Spinal cord (tissue), 10 donors: ENCODE measurements at places on chromosomes 2 and 18. TPM values are rescaled to one million over a fixed set of nuclear protein-coding genes. Genes with fewer than 3 reads are reported as not detected.

The UGT1A5 gene
- polyA plus RNA-seq, result not detected

The EDAR gene
- 0.44 TPM for polyA plus RNA-seq

The CDH2 gene
- polyA plus RNA-seq, result 104 TPM

The ELOA2 gene
- polyA plus RNA-seq, result not detected

The ARHGEF33 gene
- 5.5 TPM for polyA plus RNA-seq

The ZNF2 gene
- polyA plus RNA-seq, result 6.0 TPM

The STPG4 gene
- 0.74 TPM for polyA plus RNA-seq

The DAPL1 gene
- 1.1 TPM for polyA plus RNA-seq

The RESP18 gene
- 7.0 TPM for polyA plus RNA-seq

The OXER1 gene
- 2.7 TPM for polyA plus RNA-seq

The GAL3ST2 gene
- polyA plus RNA-seq, result 0.79 TPM

The ZNF512 gene
- 59.5 TPM for polyA plus RNA-seq

The CTIF gene
- 105 TPM for polyA plus RNA-seq

The FTCDNL1 gene
- polyA plus RNA-seq, result 2.9 TPM

The MDH1B gene
- polyA plus RNA-seq, result 6.2 TPM

The MEP1B gene
- 0.14 TPM for polyA plus RNA-seq

The RAD51AP2 gene
- 1.1 TPM for polyA plus RNA-seq

The MC2R gene
- polyA plus RNA-seq, result not detected

The ABCG8 gene
- polyA plus RNA-seq, result 1.2 TPM

The TYMS gene
- polyA plus RNA-seq, result 70.3 TPM

The OR6B2 gene
- not detected for polyA plus RNA-seq

The ADRA2B gene
- 0.44 TPM for polyA plus RNA-seq

The CDK15 gene
- polyA plus RNA-seq, result 0.30 TPM

The C2orf66 gene
- 3.0 TPM for polyA plus RNA-seq
